Spinal cord (tissue), 10 donors: ENCODE measurements at places on chromosomes 12 and 14.

DNA sequence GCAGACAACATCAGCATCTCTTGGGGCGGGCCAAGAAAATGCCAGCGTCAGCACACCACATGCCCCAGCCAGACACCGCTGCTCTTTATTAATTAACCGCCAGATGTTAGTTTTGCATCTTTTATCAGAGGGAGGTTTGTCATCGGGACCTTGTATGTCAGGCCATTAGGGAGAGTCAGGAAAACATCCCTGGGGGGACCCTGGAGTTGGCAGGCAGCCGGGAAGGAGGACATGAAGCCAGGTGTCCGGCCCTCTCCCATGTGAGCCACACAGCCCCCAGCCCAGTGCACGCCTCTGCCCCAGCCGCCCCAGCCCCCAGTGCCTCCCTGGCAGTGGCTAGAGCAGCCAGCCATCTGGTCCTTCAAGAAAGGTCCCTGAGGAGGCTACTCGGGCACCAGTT lies 56.9 kb upstream of the FAM222A start:
- H3K27me3 ChIP-seq: peaks cover 4% of the 10 kb centered on the region
- H3K4me3 ChIP-seq: no peak overlapping the region
- no peaks in the 10 kb centered on the region for H3K36me3 ChIP-seq
- no peak overlapping the region for H3K27ac ChIP-seq
- H3K4me1 ChIP-seq: peaks cover 15% of the 10 kb centered on the region

GRCh38 chr12:56866493-56866892 lies 67.7 kb downstream of the SDR9C7 start:
- no peaks in the 10 kb centered on the region for H3K27me3 ChIP-seq
- no peak overlapping the region for H3K27ac ChIP-seq
- no peaks in the 10 kb centered on the region for H3K36me3 ChIP-seq
- DNase-seq: no peak
- H3K4me1 ChIP-seq: no peaks in the 10 kb centered on the region

GRCh38 chr12:2645460-2645859 lies 149.3 kb upstream of the FKBP4 start:
- no peak for DNase-seq
- H3K4me3 ChIP-seq: no peak overlapping the region
- H3K36me3 ChIP-seq: peaks cover 16% of the 10 kb centered on the region
- H3K27me3 ChIP-seq: no peaks in the 10 kb centered on the region
- no peak overlapping the region for H3K27ac ChIP-seq
- peaks cover 16% of the 10 kb centered on the region for H3K4me1 ChIP-seq

DNA sequence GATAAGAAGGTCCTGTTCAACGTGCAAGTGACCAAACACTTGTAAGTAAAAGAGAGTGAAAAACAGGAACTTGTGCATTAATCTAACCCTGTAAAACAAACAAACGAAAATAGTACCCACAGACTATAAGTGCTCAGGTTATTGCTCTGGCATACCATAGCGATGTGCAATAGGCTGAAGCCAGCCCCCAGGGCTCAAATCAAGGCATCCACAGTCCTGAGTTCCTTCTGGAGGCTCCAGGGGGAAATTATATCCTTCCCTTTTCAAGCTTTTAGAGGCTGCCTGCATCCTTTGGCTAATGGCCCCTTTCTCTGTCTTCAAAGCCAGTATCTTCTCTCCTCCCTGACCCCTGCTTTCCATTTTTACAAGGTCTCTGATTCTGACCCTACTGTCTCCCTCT lies 8.1 kb upstream of the CMAS start:
- H3K27ac ChIP-seq: no peak overlapping the region
- H3K4me3 ChIP-seq: no peak overlapping the region
- no peaks in the 10 kb centered on the region for H3K4me1 ChIP-seq
- DNase-seq: no peak

- no peaks in the 10 kb centered on the region for H3K4me1 ChIP-seq
- H3K4me3 ChIP-seq: no peak overlapping the region
- no peaks in the 10 kb centered on the region for H3K36me3 ChIP-seq
- H3K27ac ChIP-seq: no peak overlapping the region
- H3K27me3 ChIP-seq: no peaks in the 10 kb centered on the region
These were observed 434.3 kb upstream of the TBX3 start for GRCh38 chr12:115118177-115118724.

DNA sequence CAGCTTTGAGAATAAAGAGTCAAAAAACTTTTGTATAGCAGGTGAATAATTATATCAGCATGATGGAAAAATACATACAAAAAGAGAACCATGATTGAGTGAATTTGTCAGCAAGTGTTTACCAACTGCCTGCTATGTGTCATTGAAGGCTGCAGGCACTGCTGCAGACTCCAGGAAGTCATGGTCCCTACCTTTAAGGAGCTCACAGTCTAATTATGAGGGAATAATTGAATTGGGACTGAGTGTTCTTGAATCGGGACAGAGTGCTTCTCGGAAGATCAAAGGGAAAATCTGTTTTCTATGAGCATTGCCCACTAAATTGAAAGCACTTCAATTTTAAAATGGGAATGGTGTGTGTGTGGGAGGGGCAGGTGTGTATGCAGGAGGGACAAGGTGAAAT lies 9.5 kb downstream of the OR10AD1 start:
- no peak for DNase-seq
- no peaks in the 10 kb centered on the region for H3K36me3 ChIP-seq
- peaks cover 14% of the 10 kb centered on the region for H3K4me1 ChIP-seq
- H3K27ac ChIP-seq: peak overlapping the region; percentile 82

DNA sequence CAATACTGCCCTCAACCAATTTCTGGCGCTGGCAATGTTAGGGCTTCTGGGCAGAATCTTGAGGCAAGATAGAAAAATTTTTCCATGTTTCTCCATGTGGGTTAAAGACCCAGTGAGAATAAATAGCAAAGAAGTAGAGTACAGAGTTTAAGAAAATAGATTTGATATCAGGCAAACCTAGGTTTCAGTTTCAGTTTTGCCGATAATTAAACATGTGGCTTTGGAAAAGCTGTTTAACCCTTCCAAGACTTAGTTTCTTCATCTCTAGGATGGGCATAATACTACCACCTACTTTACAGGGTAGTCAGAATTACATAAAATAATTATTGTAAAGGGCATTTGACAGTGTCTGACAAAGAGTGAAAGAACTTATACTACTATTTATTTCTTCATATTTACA lies 360.4 kb downstream of the PCNX1 start:
- no peaks in the 10 kb centered on the region for H3K27me3 ChIP-seq
- DNase-seq: no peak
- H3K27ac ChIP-seq: no peak overlapping the region
- no peaks in the 10 kb centered on the region for H3K36me3 ChIP-seq

- H3K27me3 ChIP-seq: no peaks in the 10 kb centered on the region
- H3K27ac ChIP-seq: no peak overlapping the region
- H3K36me3 ChIP-seq: peaks cover 21% of the 10 kb centered on the region
- no peak overlapping the region for H3K4me3 ChIP-seq
- no peak for DNase-seq
- H3K4me1 ChIP-seq: peaks cover 30% of the 10 kb centered on the region
These were observed 7.7 kb downstream of the BRF1 start for GRCh38 chr14:105292826-105293711.
